ENCODE measurements at places on chromosomes 11 and 22. TPM values are rescaled to one million over a fixed set of nuclear protein-coding genes. Genes with fewer than 3 reads are reported as not detected.

DNA sequence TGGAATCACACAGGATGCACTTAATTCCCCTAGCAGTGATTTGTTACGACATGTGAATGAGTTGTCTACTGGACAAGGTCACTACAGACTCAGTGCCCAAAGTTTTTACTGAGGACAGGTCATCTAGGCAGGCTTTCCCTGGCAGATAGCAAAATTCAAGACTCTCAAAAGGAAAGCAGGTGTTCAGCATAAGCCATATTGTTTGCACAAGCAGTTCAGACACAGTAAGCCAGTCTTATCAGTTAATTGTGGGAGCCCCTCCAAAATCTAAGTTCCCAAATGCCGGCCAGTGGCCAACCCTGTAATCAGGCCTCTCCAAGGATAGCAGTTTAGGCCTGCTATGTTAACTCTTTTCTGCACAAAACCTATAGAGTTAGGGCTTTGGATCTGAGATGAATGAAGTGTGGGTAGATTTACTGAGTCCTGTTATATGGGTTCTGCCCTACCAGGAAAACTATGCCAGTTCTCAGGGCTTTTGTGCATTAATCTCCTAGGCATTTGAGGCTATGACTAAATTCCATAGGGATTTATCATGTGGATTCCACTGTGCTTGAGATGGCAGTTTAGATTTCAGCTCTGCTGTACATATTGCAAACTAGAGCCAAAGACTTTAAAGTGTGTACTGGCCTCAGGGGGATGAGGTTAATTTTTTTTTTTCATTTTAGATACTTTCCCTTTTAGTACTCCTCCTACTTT, 4.8 kb upstream of the ARHGEF12 start:
- DNase-seq: peak; percentile 53

GRCh38 chr11:29243616-29244015, 773.2 kb downstream of the KCNA4 start:
- no peak for DNase-seq

The CNTF gene
- total RNA-seq: 0.73 TPM

The INPPL1 gene
- 133 TPM for total RNA-seq

Measured in Right ventricle myocardium superior (tissue), 1 donor.